ENCODE measurements at places on chromosomes 2 and 18.

- no peak for DNase-seq
These were observed 446.8 kb downstream of the EIPR1 start for GRCh38 chr2:2930841-2931240.

- DNase-seq, result no peak
These were observed 41.5 kb downstream of the CHN1 start for GRCh38 chr2:174963437-174964400.

DNA sequence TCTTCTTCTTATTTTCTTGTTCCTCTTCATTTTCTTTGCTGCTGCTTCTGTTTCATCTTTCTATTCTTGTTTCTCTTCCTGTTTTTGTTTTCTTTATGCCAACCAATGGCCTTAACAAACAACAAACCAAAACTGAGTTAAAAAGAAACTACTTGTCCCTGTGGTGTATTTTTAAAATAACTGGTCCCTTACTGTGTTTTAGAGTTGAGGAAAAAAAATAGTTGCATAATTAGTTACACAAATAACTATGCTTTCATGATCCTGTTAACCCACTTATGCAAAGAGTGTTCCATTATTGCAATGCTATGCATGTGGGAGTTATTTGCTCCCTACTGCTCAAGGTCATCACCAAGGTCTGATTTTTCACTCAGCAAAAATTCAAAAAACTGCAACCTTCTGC lies 39.5 kb upstream of the IMP4 start:
- DNase-seq, result no peak

- no peak for DNase-seq
These were observed 96.7 kb downstream of the ASB1 start for GRCh38 chr2:238523158-238524110.

- DNase-seq, result peak; percentile 77
These were observed 403.1 kb upstream of the TRIB2 start for GRCh38 chr2:12313445-12314126.

DNA sequence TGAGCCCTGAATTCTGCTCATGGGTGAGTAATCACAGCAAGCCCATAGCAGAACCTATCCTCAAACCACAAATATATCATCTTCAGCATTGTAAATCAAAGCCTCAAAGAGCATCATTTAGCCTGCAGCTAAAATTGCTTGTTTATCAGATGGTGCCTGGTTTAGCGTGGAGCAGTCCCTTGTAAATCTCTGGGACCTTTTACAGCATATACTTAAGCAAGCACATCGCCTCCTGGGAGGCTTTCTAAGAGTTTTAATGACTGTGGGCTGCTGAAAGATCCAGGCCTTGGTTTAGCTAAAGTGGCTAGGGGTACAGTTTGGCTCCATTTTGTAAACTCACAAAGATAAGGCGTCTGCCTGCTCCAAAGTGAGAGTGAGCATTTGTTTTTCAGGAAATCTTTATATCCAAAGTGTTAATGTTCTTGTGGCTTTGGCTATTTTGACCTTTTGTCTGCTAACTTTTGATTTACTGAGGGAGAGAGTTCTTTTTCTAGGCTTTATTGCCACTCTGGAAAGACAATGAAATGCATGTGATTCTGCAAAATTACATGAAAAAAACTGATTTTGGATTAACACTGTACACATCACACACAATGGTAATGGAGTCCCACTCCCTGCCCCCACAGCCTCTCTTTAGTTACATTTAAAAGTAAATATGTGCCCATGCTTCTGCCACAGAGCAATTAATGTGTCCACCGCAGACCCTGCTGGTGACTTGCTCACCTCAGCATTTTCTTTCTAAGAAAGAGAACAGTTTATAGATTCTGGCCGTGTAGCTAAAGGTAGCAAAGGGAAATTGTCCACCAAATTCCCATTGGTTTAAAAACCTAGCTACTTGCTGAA lies 194.8 kb downstream of the LNPK start:
- DNase-seq, result peak; percentile 73

- no peak for DNase-seq
These were observed 67.2 kb upstream of the SH3BP4 start for GRCh38 chr2:234884591-234884990.

GRCh38 chr2:85971366-85971765 lies 82.6 kb upstream of the ST3GAL5 start:
- DNase-seq, result peak; percentile 33

DNA sequence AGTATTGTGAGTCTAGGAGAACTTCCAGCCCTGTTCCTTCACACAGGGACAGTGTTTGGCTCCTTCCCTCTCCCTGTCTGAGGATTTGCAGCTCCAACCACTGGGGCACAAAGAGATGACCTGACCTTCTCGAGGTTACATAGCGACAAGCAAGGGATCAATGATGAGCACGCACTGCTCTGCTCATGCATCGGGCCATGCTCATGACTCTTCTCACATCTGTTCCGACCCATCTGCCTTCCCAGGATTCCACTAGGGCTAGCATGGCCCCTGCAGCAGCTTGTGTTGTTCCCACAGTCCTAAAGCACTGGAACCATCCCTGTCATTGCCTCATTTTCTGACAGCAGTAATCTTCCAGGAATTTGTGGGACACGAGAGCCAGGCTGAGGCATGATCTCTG lies 78.8 kb upstream of the ARHGAP28 start:
- no peak for DNase-seq

- DNase-seq, result peak; percentile 64
These were observed 252.2 kb downstream of the KLHL29 start for GRCh38 chr2:23637011-23637778.

Data from mesenchymal stem cell (in vitro differentiated cells and primary cell).